ENCODE measurements at places on chromosomes 13 and 19.

GRCh38 chr13:45542391-45542790 is 73.1 kb downstream of the ERICH6B start:
- no peak for DNase-seq

DNA sequence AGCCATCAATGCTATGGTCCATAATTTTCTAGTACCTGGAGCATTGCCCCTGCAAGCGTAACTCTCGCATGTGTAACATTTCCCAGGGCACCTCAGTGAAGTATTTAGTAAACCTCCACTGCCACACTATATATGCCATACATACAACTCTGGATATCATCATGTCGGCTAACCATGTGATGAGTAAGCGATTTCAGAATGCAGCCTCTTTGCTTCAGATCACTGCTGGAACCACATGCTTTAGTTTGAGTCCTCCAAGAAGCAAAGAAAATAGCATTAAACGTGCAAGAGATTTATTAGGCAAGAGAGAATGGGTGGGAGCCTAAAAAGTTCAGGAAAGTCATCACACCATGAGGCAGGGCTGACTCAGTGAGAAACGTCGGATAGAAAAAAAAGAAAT is 635.6 kb upstream of the SLITRK5 start:
- no peak for DNase-seq

GRCh38 chr13:32791545-32792172 is 205.4 kb downstream of the PDS5B start:
- no peak for DNase-seq

DNA sequence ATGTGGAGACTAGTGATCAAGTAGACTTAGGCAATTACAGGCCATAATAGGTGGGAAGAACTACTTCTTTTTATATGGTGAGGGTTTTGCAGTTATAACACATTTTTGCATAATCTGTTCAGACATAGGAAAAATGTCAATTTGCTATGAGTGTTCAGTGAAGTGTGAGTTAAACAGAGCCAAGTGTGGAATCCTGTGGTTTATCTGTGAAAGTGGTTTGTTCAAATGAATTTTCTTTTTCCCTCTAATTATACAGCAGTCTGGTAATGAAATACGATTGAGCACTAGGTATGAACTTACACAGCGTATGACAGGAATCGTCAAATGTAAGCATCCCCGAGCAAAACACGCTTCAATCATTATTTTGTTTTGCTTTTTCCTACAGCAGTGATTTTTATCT is 178.3 kb downstream of the STK24 start:
- no peak for DNase-seq

- DNase-seq = no peak
Observed at GRCh38 chr13:35876601-35877000, 254.6 kb downstream of the DCLK1 start.

GRCh38 chr13:47017476-47017875 is 120.6 kb upstream of the HTR2A start:
- DNase-seq = no peak

GRCh38 chr13:33228648-33229445 is 56.7 kb downstream of the STARD13 start:
- peak; percentile 43 for DNase-seq

- no peak for DNase-seq
Observed at GRCh38 chr13:110324026-110324749, 17.1 kb downstream of the COL4A2 start.

DNA sequence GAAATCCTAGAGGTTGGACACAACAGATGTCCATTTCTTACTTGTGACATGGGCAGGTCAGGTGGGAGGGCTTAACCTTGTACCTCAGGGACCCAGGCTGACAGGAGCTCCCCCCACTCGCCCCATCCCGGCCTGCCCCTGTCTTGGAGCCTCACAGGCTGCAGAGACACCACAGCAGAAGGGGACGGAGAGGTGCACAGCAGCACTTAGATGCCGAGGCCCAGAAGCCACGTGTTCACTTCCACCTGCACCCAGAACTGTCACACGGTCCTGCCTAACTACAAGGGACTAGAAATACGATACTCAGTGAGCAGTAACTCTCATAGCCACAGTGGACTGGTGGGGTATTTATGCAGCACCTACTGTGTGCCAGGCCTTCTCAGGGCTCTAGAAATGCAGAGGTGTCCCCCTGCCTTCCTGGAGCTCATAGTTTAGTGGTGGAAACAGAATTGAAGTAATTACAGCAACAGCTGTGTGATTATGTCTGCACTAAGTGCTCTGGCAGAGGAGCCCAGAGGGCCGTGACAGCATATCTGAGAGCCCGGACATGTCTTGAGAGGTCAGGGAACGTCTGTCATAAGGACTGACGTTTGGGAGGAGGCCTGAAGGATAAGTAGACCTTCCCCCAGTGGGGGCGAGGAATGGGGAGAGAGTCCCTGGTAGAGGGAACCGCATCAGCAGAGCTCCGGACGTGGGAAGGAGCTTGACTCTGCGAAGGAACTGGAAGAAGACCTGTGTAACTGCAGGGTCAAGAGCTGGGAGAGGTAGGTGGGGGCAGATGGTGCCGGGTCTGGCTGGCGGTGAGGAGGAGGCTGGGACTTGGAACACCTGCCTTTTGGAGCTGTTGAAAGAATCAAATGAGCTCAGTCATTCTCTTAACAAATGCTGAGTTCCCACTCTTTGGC is 130.0 kb downstream of the SIPA1L3 start:
- DNase-seq = peak; percentile 82

- no peak for DNase-seq
Observed at GRCh38 chr13:19083340-19083739, 98.3 kb downstream of the TUBA3C start.

DNA sequence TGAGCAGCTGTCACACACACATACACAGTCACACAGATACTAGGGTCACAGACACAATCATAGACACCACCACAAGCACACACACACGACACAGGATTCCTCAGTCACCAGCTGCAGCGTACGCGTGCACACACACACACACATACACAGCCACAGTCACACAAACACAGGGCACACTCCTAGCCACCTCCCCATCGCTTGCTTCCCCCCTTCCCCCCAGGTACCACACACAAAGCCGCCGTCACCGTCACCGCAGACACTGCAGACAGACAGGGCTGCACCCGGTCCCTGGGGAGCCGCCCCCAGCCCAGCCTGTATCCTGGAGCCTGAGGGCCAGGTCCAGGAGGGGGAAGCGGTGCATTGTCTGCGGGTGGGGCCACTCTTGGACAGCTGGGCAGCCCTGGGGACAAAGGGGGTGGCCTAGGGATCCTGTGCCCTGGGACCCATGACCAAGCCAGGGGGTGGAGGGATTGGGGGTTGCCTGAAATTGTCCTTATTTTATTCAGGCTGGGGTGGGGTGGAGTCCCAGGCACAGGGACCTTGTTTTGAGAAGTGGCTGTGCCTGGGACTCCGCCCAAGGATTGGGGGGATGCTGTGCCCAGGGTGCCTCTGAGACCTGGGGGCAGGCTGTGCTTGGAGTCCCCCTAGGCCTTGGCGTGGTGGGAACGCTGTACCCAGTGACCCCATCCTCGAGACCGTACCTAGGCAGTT is 957 bp downstream of the NUMBL start:
- DNase-seq = no peak

GRCh38 chr13:45231305-45231704 is 30.5 kb upstream of the KCTD4 start:
- DNase-seq = no peak

DNA sequence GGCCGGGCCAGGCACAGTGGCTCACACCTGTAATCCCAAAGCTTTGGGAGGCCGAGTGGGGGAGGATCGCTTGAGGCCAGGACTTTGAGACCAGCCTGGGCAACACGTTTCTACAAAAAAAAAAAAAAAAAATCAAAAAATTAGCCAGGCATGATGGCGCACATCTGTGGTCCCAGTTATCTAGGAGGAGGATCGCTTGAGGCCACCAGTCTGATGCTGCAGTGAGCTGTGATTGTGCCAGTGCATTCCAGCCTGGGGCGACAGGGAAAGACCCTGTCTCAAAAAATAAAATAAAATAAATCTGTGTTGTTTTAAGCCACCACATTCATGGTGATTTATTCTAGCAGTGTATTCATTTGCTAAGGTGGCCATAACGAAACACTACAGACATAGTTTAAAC is 4.1 kb upstream of the DACT3 start:
- no peak for DNase-seq

DNA sequence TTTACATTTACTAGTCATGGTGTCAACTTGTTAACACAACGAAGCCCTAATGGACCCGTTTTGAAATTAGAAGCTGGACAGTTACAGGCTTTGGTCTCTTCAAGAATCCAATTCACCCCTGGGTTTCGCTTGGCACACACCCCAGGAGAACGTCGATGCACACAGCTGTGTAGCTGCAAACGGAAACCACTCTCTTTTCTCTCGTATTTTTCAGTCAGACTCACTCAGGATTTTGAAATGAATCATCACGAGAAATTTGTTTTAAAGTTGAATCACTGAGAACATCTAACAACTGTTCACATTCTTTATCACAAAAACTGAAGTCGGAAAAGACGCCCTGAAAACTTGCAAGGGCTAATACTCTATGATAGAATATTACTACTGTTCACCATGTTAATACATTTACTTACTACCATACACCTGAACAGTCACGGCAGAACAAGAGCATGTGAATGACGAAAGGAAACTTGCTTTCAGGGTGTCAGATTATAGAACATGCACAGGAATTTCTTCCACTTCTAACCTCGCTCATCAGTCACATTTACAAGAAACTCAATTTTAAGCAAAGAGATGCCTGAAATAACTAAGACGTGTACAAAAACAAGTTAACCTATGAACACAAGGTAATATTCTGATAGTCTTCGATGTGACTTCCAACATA is 4.7 kb downstream of the PNMA8A start:
- no peak for DNase-seq

GRCh38 chr13:32045982-32046785 is 14.6 kb downstream of the FRY start:
- DNase-seq = peak; percentile 70

DNA sequence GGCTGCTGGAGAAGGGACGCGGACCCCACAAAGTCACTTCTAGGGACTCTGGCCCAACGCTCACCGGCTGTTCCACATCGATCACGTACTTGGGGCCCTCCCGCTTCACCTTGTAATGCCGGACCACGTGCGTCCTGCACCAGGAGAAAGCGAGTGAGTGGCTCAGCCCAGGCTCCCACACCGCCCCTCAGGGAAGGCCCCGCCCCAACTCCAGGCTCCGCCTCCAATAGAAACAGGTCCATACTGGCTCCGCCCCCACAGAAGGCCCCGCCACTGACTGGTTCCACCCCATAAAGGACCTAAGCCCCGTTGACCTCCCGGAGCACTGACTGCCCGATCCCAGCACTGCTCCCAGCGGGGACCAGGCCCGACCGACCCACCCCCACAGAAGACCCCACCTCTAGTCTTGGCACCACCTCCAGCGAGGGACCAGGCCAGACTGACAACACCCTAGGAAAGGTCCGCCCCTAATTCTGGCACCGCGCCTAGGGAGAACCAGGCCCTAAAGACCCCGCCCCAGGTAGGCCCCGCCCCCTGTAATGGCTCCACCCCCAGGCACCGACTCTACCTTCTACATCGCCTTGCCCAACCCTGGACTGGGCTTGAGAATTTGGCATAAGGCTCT is 11.3 kb downstream of the STAP2 start:
- DNase-seq = no peak

DNA sequence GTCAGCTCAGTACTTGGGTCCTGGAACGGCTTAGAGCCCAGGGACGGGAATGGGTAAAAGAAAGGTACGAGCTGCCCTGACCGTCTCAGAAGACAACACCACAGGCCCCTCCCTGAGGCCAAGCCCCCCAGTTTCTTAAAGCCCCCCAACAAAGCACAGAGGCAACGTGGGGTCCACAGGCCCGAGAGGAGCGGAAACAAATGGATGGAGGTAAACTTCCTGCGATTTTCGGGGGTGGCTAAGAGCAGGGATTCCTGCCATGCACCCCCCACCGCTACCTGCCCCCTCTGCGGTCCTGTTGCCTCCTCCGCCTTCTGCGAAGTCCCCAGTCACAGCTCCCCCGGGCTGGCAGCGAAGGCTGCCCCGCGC is 48.2 kb downstream of the PTPRS start:
- no peak for DNase-seq

GRCh38 chr13:101530293-101530692 is 77.8 kb downstream of the ITGBL1 start:
- DNase-seq = no peak

GRCh38 chr13:30331331-30331771 is 24.0 kb upstream of the KATNAL1 start:
- no peak for DNase-seq

- DNase-seq = no peak
Observed at GRCh38 chr13:33194820-33195692, 90.5 kb downstream of the STARD13 start.

DNA sequence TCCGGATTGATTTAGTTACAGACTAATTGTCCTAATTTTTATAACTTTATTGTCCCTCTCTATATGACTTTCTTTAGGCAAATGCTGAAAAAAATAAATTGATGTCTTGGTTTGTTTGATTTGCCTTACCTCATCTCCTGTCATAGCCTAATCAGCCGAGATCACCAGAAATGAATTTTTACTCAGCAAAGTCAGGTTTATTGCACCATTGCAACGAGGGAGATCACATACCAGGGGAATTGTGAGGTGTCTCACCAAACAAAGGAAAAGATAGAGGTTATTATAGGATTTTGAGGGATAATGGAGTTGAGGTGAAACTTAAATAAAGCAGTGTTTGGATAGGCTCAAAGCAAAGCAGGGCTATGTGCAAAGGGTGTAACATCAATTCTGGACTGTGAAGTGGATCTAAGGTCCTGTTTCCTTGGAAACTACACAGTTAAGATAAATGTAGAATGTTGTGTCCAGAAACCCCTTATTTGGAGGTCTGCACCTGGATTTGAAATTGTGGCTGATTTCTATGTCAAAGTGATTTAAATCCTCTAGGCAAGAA is 372.6 kb downstream of the OXGR1 start:
- no peak for DNase-seq

- no peak for DNase-seq
Observed at GRCh38 chr19:38284422-38284821, 19.6 kb upstream of the C19orf33 start.

DNA sequence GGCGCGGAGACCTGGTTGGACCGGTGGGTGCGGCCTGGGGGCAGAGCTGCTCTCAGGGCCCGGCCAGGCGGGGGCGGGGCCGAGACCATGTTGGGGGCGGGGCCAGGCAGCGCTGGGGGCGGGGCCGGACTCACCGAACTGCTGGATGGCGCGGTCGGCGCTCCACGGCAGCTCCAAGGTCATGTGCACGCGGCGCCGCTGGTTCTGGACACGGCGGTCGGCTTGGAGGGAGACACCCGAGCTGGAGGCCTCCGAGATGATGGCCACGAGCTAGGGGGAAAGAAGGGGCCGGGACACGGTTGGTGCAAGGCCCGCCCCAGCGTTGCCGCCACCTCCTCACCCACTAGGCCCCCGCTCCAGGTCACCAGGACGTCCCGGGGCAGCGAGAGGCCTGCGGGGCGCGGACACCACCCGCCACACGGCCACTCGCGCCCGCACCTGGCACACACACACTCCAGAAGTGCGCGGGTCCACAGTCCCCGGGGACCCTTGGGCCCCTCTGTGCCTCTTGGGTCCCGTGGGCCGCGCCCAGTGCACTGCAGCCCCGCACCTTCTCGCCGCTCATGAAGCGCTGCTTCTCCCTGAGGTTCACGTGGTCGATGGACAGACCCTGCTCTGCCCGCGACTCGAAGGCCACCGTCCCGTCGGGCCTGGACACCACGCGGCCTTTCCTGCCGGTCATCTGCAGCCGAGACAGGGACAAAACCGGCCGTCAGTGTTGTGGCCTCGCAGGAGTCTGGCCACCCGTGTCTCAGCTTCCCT is 8.7 kb downstream of the GPX4 start:
- DNase-seq = no peak

GRCh38 chr13:100561599-100562204 is 26.9 kb downstream of the GGACT start:
- DNase-seq = no peak

GRCh38 chr19:56222901-56223300 is 20.8 kb downstream of the ZSCAN5C start:
- DNase-seq = no peak

- DNase-seq = peak; percentile 58
Observed at GRCh38 chr13:107680115-107680514, 535.2 kb downstream of the LIG4 start.
